NCI-H1105 (cell line): ENCODE measurements at places on chromosomes 7 and 10.
A peak's percentile ranks its signal among the peaks of the same experiment; 100 is the strongest.

- DNase-seq = no peak
These were observed 55.3 kb downstream of the CPVL start for GRCh38 chr7:29090836-29091601.

- DNase-seq = peak; percentile 63
These were observed 18.7 kb downstream of the OR9A2 start for GRCh38 chr7:143008007-143008901.

DNA sequence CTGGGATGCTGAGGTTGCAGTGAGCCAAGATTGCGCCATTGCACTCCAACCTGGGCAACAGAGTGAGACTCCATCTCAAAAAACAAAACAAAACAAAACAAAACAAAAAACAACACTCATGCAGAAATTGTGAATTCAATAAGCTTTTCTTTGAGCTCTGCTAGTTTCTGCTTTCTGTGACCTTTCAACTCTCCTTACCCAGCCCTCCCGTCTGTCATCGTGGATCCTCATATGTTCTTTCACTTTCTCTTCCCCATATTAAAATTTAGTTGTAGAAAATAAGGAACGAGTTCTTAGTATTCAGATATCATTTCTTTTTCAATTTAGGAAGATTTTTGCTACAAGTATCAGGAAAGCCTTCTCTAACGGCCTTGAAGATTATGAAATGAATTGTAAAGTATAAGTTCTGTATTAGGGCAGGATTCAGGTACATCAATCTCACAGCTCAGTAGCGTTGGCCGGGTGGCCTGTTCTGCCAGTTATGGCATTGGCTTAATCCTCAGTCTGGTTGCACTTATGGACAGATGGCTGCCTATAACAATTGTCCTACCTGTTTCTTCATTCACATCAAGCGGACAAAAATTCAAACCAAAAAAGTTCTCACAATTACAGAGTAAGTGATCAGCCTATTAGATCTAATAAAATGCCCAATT, 1167.0 kb downstream of the SORCS3 start:
- DNase-seq = no peak

DNA sequence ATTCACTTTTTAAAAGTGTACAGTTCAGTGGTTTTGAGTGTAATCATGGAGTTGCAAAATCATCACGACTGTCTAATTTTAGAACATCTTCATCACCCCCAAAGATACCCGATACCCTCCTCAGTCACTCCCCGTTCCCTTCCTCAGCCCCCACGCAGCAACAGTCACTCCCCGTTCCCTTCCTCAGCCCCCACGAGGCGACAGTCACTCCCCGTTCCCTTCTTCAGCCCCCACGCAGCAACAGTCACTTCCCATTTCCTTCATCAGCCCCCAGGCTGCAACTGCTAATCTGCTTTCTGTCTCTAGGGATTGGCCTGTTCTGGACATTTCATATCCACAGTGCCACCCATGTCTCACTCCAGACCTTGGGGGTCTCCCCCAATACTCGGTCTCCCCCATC, 161.6 kb upstream of the PPP2R2D start:
- DNase-seq = no peak

- DNase-seq = no peak
These were observed 23.5 kb downstream of the WDFY4 start for GRCh38 chr10:48708144-48708543.

DNA sequence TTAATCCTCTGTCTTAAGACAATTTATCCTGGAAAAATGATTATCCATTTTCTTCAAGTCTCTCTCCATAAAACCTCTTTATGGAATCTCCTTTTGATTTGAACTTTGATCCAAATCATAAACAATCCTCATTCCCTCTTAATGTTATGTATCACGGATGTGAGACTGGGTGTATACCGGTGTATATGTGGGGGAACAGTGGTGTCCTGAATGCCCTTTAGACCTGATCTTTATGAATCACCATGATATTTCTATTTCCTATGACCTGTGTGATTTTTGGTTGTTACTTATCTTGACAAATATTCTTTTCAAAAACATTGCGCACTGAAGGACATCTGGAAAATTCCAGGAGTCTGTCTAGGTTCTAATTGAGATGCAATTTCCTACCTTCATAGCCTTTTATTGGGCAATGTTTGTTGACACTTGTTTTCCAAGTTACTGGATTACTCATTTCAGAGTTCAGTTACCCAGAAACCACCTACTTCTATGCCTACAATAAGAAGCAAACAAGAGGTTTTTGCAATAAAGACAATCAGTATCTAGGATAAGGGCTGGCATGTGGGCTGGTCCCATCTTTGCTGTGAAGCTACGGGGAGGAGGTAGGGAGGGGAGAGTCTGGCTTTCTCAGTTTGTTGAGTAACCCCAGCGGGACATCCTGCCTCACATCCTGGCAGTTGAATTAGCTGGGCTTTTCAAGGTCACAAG, 190.4 kb downstream of the CTTNBP2 start:
- DNase-seq = no peak

DNA sequence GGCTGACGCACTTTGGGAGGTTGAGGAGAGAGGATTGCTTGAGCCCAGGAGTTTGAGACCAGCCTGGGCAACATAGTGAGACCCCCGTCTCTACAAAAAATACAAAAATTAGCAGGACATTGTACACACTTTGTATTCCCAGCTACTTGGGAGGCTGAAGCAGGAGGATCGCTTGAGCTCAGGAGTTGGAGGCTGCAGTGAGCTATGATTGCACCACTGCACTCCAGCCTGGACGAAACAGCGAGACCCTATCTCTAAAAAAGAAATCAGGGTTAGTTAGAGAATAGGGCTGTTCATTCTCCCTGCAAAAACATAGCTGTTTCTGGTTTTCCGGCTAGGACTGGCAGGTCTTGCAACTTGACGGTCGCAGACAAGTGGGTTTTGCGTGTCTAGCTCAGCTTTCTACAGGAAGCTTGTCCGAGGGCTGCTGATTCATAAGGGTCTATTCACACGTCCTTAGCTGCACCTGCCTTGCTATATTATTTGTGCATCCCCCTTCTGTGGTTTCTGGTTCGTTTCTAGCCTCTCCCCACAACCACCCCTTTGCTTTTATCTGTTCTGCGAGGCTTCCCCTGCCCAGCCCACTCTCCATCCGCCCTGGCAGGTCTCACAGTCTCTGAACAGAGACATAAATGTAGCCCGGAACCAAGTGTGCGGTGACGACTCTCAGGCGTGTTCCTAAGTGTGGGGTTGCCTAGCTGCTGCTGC, 10.7 kb downstream of the AMZ1 start:
- DNase-seq = no peak

DNA sequence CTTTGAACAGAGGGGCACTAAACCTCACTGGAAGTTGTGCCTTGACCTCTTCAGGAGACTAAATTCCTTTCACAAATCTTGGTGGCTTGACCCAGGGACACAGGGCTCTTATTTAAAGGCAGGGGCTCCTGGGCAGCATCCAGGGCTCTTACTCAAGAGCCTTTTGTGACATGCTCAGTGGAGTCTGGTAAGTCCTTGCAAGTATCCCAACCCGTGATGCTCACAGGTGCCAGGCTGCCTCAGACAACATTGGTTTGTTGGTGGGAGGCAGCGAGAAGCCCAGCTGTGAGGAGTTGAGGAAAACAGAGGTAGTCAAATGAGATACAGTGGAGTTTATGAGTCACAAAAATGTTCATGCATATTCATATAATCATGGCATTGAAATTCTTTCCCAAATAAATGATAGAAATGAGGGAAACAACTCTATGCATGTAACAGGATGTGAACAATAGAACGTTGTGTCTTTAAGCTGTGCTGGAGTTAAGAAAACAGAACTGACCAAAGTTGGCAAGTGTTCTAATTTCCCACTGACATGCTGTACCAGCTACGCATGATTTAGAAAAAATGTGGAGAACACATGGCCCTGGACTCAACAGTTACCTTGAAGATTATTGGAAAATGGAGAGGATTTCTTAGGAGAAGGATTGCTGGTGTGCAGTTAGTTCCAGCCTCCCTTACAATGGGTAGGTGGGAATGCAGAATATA, 654.5 kb upstream of the COBL start:
- no peak for DNase-seq

DNA sequence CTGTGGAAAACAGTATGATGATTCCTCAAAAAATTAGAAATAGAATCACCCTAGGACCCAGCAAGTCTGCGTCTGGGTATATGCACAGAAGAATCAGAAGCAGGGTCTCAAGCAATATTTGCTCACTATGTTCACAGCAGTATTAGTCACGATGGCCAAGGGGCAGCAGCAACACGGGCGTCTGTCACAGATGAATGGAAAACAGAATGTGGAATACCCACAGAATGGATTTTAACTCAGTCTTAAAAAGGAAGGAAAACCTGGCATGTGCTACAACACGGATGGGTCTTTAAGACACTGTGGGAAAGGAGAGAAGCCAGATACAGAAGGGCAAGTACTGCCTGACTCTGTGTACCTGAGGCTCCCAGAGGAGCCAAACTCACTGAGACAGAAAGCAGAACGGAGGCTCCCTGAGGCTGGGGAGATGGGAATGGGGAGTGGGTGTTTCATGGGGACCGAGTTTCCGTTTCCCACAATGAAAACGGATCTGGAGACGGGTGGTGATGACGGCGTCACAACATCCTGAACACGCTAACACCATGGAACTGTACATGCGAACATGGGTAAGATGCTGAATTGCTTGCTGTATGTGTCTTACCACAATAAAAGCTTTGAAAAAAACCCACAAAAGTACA, 36.7 kb upstream of the INPP5A start:
- no peak for DNase-seq

DNA sequence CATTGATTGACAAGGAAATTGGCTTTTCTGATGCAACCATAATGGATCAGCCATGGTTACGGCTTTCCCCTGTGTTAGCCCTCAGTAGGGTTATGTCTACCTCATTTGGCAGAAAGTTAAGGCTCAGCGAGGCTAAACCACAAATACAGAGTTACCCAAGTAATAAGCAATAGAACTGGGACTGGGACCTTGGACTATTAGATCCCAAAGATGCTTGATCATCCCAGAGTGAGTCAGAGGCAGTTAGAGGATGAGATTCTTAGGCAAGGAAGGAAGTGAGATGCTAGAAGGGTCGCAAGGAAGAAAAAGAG, 401.4 kb downstream of the TNS3 start:
- no peak for DNase-seq

GRCh38 chr10:123134915-123135414, 805 bp upstream of the HMX3 start:
- no peak for DNase-seq

DNA sequence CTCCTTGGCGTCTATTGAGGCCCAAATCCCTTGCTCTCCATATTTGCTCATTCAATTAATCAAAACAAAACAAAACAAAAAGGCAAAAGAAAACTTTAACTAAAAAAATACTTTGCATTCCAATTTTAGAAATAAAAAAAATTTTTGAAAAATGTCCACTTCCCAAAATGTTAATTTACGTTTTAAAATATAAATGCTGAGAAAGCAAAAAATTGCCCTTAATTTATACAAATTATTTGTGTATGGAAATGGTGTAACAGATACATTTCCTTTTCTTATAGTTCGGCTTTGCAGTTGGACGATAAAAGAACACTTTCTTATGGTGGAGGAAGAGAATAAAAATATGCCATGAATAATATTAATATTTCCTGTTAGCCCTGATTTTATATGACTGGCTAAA, 652.8 kb upstream of the PFKP start:
- no peak for DNase-seq

DNA sequence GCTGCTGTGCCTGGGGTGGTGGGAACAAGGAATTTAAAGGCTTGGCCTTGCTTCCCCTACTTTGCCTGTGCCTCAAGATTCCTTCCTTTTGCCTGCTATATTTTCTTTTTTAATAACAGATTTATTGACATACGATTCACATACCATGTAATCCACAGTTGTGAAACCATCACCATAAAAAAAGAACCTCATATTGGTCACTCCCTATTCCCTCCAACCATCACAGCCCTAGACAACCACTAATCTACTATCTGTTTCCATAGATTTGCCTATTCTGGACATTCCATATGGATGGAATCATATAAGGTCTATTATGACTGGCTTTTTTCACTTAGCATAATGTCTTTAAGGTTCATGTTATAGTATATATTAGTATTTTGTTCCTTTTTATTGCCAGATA, 59.3 kb upstream of the TRIM8 start:
- DNase-seq = no peak

- DNase-seq = no peak
These were observed 61.1 kb upstream of the NPSR1 start for GRCh38 chr7:34596887-34597286.

DNA sequence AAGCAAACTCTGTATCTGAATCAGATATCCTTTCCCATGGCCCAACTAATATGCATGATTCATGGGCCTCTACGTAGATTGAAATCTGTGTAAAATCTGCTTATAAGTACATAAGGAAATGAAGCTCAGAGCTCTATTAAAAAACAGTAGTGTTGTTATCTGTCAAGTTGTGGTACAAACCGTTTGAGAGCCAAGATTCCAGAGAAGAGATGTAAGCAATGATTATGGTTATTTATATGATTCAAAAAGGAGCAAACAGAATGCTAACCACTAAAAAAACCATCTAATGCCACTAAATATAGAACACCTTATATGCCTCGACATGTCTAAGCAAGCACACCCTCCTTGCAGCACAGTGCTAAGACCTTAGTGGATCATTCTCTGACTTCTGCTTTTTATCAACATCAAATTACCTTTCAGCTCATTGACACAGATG, 26.6 kb downstream of the RPP38 start:
- no peak for DNase-seq

GRCh38 chr7:112453505-112454171, 3.4 kb downstream of the IFRD1 start:
- DNase-seq = no peak

- no peak for DNase-seq
These were observed 101.7 kb upstream of the TMEM26 start for GRCh38 chr10:61554925-61555324.

GRCh38 chr10:47449979-47450378, 33.9 kb downstream of the ANXA8 start:
- no peak for DNase-seq

- no peak for DNase-seq
These were observed 907 bp upstream of the VPS50 start for GRCh38 chr7:93231259-93231658.

- DNase-seq = no peak
These were observed 10.6 kb downstream of the GPER1 start for GRCh38 chr7:1098243-1099153.

- no peak for DNase-seq
These were observed 93.4 kb downstream of the PTPRZ1 start for GRCh38 chr7:121966276-121966934.

DNA sequence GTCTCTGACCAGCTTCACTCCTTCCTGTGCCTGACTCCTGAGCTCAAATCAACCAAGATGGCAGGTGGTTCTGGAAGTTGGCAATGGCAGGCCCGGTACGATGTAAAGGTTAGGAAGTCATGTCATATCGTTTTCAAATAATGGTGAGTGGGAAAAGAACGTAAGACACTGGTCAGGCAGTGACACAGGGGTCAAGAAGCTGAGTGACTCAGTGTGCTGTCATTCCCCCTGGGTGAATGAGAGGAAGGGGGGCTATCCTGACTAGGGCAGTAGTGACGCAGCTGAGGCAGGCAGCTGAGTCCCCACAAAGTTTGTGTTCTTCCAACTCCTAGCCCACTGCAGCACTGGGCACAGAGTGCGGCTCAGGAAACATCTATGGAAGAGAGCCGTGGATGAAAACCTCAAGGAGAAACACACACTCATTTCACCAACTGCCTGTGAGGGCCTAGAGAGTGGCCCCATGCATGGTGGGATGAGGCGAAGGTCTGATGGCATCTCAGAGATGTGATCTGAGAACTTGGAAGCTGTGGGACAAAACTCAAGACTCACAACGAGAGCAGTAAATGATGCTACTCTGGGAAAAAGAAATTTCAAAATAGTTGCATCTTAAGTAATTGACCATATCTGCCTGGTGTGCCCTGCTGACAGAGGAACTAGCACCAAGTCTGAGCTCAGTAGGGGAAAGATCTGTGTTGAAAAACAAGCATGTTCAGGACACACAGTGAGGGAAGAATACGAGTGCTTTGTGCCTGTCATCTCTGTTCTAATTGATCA, 23.2 kb downstream of the CREB3L2 start:
- DNase-seq = no peak
